ENCODE measurements at places on chromosomes 3 and 15.

DNA sequence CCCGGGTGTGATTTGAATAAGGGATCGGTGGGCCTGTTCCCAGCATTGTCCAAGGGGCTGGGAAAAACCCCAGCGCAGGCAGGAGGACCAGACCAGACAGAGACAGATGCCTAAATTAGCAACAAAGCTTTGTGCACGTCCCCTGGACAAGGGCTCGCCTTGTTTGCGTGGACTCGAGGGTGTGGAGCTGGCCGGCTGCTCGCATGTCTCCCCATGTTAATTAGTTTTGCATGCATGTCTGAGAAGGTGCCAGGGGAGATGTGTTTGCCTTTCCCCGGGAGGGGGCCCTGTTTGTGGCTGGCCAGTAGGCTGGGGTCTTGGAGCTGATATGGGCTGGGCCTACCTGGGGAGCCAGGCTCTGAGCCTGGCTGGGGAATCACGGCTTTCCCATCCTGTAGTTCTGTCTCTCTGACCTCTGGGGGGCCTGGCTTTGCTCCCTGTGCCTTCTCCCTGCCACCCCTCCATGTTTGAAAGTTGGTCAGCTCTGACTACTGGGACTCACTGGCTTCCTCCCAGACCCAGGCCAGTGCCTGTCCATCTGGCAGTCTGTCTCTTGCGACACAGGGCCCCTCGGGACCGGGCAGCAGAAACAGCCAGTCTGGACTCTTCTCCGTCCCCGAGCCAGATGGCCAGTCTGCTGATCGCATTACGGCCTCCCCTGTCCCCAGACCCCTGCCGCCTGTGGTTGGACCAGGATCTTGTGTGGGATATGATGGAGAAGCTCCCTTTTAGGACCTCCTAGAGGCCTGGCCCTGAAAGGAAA is 55.4 kb upstream of the POLG start:
- DNase-seq: no peak

DNA sequence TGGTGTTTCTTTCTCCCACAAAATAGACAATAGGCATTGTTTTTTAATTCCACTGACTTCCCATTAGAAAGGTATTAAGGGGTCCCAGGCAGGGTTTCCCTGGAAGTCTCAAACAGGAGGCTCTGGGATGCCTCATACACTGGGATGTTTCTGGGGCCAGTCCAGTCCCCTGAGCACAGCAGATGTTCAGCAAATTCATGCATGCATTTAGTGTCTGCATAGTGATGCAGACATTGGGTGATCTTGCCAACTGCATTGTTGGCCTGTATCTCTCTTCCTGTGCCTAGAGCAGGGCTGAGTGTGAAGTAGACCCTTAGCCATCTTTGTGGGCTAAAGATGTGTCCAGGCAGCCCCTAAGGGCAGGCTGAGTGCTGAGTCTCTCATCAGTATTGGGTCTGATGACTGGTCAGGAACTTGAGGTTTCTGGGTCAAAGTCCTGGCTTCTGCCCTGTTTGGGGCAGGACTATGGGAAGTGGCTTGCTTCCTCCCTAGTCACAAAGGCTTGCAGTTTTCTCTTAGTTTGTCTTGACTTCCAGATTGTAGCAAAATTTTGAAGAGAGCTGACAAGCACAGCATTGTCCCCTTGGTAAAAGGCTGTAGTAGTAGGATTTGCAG is 56.5 kb downstream of the BSN start:
- DNase-seq: no peak

DNA sequence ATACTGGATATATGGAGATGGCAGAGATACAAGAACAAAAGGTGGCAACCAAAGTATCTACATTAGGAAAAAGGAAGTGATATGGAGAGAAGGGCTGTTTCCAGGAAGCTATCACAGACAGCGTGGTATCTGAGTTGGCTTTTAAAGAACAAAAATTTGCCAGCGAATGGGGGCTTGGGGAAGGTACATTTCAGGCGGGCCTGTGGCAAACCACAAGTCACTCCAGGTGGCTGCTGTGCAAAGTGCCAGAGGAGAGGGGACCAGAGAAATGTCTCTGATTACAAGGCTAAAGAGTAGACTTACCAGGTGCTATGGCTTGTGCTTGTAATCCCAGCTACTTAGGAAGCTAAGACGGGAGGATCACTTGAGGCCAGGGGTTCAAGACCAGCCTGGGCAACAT is 91.1 kb downstream of the MSL2 start:
- DNase-seq: no peak

GRCh38 chr15:32649342-32649741 is 7.8 kb downstream of the SCG5 start:
- DNase-seq: no peak

All from foreskin keratinocyte (primary cell).